RPMI7951 (cell line): ENCODE measurements at places on chromosomes 7 and 10.

GRCh38 chr10:128161031-128161430 lies 34.8 kb upstream of the MKI67 start:
- DNase-seq = no peak

- DNase-seq = no peak
Measured at GRCh38 chr10:47057471-47057870, 146.2 kb downstream of the PTPN20 start.

DNA sequence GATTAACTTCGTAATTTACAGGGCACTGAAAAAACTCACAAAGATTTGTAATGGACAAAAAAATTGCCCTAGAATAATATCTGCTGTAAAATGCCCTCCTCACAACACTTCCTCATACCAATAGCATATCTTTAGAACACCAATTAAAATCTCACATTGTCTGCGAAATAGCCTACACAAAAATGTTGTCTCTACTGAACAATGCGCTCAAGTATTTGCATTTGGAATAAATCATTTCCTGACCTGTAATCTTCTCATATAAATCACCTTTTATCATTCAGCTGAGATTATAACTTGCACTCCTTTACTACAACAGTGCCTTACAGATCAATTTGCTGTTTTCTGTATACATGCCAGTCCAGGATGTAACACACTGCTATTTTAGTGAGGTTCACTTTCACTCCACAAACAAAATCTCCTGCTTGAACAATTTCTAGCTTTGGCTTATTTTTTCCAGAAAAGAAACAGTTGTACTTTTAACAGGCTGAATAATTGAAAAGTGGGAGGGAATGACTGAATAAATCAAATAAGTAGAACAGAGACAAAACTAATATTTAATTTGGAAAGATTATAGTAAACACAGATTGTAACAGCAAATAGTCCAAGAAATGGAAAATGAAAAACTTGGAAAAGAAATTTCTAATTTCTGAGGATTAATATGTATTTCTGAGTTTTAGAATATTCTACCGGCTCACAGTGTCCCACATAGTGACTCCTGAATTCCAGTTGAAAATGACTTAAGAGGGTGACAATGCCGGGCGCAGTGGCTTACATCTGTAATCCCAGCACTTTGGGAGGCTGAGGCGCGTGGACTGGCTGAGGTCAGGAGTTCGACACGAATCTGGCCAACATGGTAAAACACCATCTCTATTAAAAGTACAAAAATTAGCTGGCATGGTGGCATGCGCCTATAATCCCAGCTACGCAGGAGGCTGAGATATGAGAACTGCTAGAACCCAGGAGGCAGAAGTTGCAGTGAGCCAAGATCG lies 30.6 kb downstream of the JMJD1C start:
- no peak for DNase-seq

GRCh38 chr10:60801522-60801921 lies 23.2 kb downstream of the CDK1 start:
- DNase-seq = no peak

GRCh38 chr10:102643336-102644065 lies 778 bp upstream of the TRIM8 start:
- peak; percentile 76 for DNase-seq

DNA sequence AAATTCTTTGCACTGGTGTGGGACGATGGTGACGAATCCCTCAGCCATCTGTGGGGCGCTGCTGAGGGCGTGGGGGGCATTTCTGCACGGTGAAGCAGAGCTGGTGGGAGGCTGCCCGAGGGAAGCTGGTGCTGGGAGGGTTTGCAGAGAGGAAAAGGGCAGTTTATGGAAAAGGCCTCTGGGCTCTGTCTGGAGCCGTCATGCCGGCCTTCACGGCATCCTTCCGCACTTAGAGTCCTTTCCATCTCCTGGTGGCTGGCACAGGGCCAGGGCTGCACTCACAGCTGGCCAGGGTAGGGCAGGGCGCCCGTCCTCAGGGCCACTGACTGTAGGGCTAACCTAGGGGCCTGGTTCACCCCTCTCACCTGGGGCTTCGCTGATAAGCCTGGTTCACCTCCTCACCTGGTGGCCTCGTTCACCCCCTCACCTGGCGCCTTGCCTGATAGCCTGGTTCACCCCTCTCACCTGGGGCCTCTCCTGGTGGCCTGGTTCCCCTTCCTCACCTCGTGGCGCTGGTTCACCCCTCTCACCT lies 598 bp upstream of the AMZ1 start:
- DNase-seq = peak; percentile 97

- DNase-seq = no peak
Measured at GRCh38 chr10:28199941-28200340, 102.9 kb downstream of the MPP7 start.
